ENCODE measurements at places on chromosomes 3 and 15. TPM values are rescaled to one million over a fixed set of nuclear protein-coding genes. Genes with fewer than 3 reads are reported as not detected.

USF3 gene
- total RNA-seq = 15.4 TPM

SEMA5B gene
- total RNA-seq = 1.1 TPM

GYG1 gene
- total RNA-seq = 44.8 TPM

DNA sequence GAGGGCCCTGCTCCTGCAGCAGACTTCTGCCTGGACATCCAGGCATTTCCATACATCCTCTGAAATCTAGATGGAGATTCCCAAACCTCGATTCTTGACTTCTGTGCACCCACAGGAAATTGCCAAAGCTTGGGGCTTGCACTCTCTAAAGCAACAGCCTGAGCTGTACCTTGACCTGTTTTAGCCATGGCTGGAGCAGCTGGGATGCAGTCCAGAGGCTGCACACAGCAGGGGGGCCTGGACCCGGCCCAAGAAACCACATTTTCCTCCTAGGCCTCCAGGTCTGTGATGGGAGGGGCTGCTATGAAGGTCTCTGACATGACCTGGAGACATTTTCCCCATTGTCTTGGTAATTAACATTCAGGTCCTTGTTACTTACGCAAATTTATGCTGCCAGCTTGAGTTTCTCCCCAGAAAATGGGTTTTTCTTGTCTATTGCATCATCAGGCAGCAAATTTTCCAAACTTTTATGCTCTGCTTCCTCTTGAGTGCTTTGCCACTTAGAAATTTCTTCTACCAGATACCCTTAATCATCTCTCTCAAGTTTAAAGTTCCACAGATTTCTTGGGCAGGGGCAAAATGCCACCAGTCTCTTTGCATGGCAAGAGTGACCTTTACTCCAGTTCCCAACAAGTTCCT is 11.8 kb upstream of the MYO5A start:
- peaks cover 3% of the 10 kb centered on the region for H3K27me3 ChIP-seq
- no peak for DNase-seq
- H3K4me1 ChIP-seq = no peaks in the 10 kb centered on the region
- H3K4me3 ChIP-seq = no peak overlapping the region

DNA sequence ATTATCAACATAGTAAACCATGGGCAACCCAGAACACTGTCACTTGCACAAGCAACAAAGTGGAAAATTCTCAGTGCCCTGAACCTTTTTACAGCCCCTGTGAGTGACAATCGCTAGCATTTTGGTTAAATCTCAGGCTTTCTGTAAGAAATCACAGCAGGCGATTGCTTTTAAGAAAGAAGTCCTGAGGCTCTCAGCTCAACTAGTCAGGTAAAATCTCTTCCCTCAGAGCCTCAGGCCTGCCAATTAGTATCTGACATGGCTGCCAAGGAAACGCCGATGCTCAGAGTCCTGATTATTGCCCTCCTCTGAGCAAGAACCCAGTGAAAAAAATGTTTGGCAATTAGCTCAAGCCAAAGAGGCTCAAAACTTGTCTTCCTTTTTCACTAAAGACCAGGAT is 530.8 kb downstream of the DIPK2A start:
- H3K4me1 ChIP-seq = no peaks in the 10 kb centered on the region
- no peak overlapping the region for H3K4me3 ChIP-seq
- no peak for DNase-seq
- no peak overlapping the region for H3K27ac ChIP-seq
- no peaks in the 10 kb centered on the region for H3K36me3 ChIP-seq
- no peaks in the 10 kb centered on the region for H3K27me3 ChIP-seq

DNA sequence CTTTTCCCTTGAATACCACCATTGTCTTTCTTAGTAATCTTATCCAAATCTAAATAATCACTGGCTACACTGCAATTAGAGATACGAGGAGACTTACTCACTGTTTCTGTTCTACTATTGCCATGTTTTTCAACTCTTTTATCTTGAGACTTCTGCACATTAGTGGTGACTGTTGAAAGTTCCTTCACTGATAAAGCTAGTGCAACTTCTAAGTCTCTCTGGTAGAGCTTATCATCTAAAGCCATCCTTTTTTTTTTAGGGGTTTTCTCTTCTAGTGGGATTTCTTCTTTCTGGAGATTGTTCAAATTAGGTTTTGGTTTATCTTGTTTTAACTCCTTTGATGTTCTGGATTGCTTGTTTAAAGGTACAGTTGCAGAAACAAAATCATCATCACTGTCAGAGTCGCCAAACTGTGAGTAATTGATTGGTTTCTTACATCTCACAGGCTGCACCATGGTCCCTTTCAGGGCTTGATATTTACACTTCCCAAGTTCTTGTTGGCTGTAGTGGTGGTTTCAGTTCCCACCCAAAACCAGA is 37.7 kb downstream of the NCK1 start:
- no peak overlapping the region for H3K27ac ChIP-seq
- H3K36me3 ChIP-seq = peaks cover 19% of the 10 kb centered on the region

DNA sequence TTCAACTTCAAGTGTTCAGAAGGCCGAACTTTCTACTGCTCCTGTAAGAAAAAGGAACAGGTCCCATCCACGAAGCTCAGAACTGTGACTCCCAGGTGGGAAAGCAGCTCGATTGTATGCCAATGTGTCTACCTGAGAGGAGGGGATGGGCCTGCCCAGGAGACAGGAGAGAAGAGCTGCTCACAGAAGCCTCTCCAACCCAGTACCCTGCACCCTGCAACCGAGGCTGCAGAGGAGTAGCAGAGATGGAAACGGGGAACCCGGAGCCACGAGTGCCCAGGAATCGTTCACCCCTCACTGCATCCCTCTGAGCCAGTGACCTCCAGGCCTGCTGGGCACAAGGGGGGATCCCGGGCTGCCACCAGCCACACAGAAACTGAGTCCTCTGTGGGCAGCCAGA is 86.5 kb upstream of the PRR23E start:
- H3K27me3 ChIP-seq = peaks cover 4% of the 10 kb centered on the region
- H3K4me3 ChIP-seq = no peak overlapping the region
- H3K36me3 ChIP-seq = no peaks in the 10 kb centered on the region
- H3K27ac ChIP-seq = no peak overlapping the region
- no peak for DNase-seq
- no peaks in the 10 kb centered on the region for H3K4me1 ChIP-seq
